ENCODE measurements at places on chromosomes 7 and 10.

DNA sequence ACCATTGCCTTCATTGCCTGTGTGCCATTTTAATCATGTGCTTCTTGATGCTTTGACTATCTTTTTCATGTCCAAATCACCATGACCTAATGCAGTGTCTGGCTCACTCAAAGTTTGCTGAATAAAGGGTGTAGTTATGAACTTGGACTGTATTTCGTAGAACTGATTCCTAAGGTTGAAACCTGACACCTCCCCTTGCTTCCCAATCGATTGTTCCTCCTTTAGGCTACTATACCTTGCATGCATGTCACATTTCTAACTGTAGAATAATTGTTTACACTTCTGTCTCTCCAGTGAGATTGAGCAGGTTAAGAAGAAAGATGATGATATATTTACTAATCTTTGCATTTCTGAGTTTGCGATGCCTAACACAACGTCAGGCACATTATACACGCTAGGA, 41.0 kb upstream of the CDK1 start:
- no peak for DNase-seq

GRCh38 chr7:88545663-88546062, 213.8 kb upstream of the ZNF804B start:
- DNase-seq, result no peak

GRCh38 chr10:17249820-17250219, 21.8 kb downstream of the VIM start:
- no peak for DNase-seq

GRCh38 chr10:124624466-124624865, 119.7 kb downstream of the FAM53B start:
- DNase-seq, result no peak

DNA sequence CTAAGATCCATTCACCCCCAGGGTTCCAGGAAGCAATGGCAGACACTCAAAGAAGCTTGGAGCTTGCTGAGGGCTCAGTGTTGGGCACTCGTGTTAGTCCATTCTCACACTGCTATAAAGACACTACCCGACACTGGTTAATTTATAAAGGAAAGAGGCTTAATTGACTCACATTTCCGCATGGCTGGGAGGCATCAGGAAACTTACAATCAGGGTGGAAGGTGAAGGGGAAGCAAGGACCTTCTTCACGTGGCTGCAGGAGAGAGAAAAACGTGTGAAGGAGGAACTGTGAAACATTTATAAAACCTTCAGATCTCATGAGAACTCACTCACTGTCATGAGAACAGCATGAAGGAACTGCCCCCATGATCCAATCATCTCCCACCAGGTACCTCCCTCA, 44.7 kb upstream of the SMNDC1 start:
- no peak for DNase-seq

DNA sequence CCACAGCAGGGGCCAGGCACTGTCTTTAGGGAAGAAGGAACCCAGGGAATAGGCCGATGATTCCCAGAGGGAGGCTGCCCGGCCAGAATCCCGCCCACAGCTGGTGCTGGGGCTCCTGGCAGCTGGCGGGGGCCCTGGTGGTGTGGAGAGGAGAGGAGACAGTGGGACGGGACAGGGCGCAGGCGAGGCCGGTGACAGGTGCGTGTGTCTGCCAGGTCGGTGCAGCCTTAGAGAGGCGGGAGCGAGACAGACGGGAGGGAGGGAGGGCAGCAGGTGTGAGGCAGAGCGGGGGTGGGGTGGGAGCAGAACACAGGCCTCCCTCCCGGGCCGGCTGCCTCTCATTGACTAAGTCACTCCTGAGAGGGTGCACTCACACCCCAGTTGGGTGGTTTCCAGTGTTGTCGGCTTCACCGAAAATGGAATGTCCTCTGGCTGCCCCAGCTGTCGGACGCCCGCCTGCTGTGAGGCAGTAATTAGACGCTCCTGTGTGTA, 55.2 kb downstream of the ELFN1 start:
- DNase-seq, result no peak

DNA sequence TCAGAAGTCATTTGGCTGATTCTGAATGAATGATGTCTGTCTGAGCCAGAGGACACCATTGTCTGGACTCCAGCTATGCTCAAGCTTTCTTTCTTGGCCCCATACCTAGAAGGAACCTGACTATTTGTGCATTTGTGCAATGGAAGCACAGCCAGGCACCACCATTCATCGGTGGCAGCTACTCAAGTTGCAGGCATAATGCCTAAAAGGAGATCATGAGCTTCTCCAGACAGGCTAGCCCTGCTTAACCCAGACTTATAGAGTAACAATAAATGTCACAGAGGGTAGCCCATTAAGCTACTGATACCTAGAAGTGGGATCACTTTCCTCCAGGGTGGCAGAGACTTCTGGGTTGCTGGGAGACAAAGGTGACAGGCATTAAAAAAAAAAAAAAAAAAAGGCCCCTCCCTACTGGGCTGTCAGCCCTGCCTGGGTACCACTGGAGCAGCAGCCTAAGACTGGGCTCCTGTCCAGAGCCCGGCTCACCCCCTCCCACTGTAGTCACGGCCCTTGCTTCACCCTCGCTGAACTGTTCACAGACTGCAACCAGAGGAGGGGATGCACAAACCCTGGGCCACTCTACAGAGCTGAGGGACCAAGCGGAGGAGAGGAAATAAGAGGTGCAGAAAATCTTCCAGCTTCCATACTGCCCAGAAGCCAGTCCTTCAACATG, 75.4 kb upstream of the ATP6V0A4 start:
- DNase-seq, result no peak

- DNase-seq, result no peak
Measured at GRCh38 chr10:114905450-114905849, 32.5 kb upstream of the TRUB1 start.

DNA sequence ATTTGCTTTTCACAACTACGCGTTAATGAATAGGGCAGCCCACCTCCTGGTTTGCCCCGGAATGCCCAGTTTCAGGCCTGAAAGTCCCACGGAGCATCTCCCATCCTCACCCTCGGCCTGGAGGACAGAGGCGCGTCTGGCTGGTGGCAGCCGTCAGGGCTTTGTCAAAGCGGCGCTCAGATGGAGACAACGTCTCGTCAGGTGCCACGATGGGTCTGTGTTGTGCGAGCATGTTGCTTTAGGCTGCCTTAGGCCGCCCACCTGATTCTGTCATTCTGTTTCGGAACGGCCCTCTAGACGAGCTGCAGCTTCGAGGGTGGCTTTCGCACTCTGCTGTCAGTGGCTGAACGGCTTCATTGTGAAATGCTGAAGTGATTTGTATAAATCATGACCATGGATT, 39.4 kb upstream of the CFAP46 start:
- no peak for DNase-seq

- no peak for DNase-seq
Measured at GRCh38 chr10:129774736-129775401, 189.2 kb downstream of the EBF3 start.

GRCh38 chr10:12874501-12874900, 127.0 kb downstream of the CCDC3 start:
- DNase-seq, result no peak

GRCh38 chr10:44264244-44264643, 120.7 kb downstream of the CXCL12 start:
- DNase-seq, result no peak

GRCh38 chr10:61159253-61159652, 215.3 kb upstream of the RHOBTB1 start:
- DNase-seq, result no peak

DNA sequence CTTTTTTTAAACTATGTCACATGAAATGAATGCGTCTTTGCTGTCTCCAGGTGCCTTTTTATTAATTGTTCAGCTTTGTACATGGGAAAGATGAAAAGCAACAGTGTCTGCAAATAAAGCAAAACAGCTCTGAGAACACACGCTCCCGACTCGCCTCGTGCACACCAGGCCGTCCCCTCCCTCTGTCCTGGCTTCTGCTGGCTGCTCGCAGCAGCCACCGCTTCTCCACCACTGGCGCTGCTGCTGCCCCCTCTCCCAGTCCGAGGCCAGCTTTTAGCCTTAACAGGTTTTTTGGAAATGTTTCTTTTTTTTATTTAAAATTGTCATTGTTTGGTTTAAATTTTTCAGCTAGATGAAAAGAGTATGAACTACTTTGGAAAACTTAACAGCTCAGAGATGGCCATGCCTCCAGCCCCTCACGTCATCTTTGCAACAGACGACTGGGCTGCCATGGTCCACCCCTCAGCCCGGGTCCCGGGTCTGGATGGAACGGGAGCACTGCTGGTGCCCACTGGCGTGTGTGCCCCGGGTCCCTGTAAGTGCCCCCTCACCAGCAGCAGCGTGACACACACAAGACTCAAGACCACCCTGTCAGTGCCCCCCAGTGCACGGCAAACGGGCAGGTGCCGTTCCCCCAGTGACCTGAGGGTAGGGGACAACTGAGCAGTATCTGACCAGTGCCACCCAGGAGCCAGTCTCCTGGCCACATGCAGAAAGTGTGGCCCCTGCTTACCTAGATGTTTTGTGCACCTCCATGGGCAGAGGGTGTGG, 415.6 kb upstream of the FOXK1 start:
- no peak for DNase-seq

DNA sequence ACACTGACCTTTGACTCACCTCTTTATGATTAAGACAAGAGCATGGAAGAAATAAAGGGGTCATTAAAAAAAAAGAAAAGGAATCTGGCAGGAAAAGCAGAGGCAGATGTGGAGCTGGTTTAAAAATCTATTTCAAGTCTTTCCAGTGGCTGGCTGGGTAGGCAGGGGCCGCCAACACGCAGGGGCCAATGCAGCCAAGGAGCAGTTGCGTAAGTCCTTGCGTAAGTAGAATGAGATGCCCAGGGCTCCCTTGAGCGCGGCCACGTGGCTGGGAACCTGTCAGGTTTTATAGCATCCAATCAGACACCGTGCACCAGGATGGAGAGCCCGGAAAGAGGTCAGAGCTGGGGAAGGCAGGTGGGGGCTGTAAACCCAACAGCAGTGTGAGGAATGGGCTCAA, 123.8 kb upstream of the INSYN2A start:
- DNase-seq, result no peak

GRCh38 chr7:71752171-71752935, 620.4 kb downstream of the GALNT17 start:
- DNase-seq, result peak; percentile 15

GRCh38 chr10:131825150-131825848, 75.5 kb upstream of the PPP2R2D start:
- no peak for DNase-seq

DNA sequence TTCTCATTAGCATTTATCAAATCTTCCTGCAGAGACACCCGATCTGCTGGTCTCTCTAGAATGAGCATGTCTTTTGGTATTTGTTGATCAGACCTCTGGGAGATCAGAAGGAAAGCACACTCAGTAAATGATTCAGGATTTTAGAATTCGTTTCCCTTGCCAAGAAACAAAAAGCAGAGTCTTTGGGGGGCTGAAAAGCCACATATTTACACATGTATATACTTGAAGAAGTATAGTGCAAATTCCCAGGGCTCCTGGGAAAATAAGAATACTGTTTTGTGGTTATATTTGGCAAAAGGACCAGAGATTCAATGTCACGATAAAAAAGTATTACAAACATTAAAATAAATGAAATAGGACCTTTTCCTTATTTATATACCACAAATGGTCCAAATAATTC, 100.2 kb downstream of the AGMO start:
- DNase-seq, result no peak

GRCh38 chr10:19958787-19959186, 142.6 kb downstream of the PLXDC2 start:
- no peak for DNase-seq
